ENCODE measurements at places on chromosomes 1 and 21.

DNA sequence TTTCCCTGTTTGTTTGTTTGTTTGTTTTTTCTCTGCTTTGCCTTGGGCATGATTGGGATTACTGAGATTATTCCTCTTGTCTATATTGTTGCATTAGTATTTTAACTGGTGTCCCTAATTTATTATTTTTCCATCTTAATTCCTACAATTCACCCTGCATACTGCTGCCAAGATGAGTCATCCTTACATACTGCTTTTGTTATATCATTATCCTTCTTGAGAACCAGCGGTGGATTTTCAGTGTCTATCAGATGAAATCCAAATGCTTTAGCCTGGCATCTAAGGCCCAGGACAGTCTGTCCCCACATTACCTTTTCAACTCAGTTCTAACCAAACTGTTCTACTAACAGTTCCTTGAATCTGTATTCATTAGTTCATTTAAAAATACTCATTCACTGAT is 101.7 kb downstream of the OLFML2B start:
- no peak for DNase-seq

DNA sequence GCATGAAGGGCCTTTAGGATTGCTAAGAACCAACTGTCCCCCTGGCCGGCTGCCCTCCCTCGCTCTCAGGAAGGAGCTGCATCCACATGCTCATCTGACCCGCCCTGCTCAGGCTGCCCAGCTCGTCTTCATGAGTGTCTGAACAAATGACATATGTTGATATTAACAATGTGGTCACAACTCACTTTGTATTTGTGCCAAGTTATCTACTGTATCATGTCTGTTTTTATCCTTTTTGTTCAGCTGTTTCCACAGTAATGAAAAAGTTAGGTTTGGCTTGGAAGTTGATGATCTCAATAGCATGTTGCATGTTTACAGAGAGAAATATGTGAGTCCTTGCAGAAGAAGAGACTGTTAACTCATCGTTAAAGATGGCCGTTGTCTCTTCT is 75.1 kb downstream of the PHTF1 start:
- DNase-seq, result no peak

- DNase-seq, result peak; percentile 79
Observed at GRCh38 chr21:38352536-38353219, 95.9 kb downstream of the KCNJ15 start.

DNA sequence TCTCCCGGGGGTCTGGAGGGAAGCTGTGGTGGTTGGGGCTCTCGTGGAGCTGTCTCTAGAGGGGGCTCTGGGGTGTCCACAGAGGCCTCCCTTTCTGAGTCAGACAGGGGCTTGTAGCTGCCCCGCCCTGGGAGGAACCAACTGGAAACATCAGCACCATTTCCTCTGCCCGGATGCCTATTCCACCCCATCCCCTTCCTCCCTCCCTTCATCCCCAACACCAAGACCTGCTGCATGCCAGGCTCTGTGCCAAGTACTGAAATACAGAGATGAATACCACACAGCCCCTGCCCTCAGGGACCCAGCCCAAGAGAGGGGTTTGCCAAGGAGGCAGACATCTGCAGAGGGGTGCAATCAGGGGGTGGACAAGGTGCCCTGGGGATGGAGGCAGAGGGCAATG is 125.6 kb upstream of the ADAR start:
- DNase-seq, result no peak

- peak; percentile 84 for DNase-seq
Observed at GRCh38 chr1:203480525-203481084, 5.0 kb downstream of the PRELP start.

GRCh38 chr1:12180315-12180714 is 13.5 kb downstream of the TNFRSF1B start:
- DNase-seq, result no peak

- no peak for DNase-seq
Observed at GRCh38 chr1:50595874-50596273, 172.6 kb upstream of the DMRTA2 start.

GRCh38 chr1:222331340-222331739 is 216.6 kb downstream of the HHIPL2 start:
- DNase-seq, result peak; percentile 31

- peak; percentile 84 for DNase-seq
Observed at GRCh38 chr1:96918406-96918805, 196.8 kb downstream of the PTBP2 start.

DNA sequence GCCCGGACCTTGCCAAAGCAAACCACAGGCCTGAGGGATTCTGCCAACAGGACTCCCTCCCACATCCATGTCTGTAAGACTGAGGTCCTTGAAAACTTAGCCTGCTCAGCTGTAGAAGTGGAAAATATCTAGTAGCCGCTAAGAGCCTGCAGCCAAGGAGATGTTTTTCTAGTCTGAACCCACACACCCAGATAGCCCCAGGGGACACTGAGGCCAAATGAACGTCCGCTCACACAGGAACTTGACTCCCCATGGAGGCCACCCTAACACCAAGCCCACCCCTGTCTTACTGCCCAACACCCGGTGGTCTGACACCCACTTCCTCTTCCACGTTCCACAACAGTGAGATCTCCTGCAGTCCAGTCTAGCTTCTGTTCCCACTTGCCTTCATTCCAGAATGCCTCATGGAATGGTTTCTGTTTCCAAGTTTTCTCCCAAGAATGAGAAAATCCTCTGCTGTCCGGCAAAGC is 174.8 kb downstream of the PLPP3 start:
- peak; percentile 80 for DNase-seq

- no peak for DNase-seq
Observed at GRCh38 chr1:113652771-113653170, 106.5 kb downstream of the PHTF1 start.

DNA sequence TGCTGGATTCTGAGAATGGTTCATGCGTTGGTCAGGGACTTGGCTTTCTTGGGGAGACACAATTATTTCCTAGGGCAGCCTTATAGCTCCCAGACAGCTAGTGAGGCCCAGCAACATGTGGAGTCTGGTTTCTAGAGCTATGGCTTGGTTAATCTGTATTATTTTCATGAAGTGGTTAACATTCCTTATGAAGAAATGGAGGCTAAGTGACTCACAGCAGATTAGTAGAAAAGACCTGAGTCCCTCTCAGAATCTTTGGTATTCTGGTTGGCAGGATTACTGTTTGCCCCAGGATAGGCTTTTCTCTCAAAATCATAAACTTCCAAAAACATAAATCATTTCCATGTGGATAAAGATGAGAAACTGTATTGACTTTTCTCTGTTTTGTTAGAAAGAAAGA is 42.3 kb downstream of the DUSP10 start:
- DNase-seq, result no peak

- DNase-seq, result no peak
Observed at GRCh38 chr1:209086486-209087192, 496.9 kb upstream of the CAMK1G start.

GRCh38 chr1:221626041-221626440 is 115.8 kb downstream of the DUSP10 start:
- no peak for DNase-seq

DNA sequence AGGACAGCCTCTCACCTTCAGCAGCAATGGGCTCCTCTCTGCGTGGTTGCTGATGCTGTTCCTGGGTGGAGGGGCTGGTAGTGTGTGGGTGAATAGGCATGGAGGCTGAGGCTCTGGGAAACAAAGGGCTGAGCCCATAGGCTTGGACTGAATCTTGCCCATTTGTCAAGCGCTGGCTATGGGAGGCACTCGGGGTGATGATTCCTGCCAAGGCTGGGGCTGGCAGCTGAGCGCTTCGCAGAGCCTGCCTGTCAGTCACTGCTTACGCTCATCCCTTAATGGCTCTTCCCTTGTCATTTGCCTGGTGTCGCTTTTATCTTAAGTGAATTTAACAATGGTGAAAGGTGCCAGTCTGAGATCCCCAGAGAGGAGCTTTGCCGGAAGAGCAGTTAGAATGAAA is 353.3 kb downstream of the PBX1 start:
- no peak for DNase-seq

DNA sequence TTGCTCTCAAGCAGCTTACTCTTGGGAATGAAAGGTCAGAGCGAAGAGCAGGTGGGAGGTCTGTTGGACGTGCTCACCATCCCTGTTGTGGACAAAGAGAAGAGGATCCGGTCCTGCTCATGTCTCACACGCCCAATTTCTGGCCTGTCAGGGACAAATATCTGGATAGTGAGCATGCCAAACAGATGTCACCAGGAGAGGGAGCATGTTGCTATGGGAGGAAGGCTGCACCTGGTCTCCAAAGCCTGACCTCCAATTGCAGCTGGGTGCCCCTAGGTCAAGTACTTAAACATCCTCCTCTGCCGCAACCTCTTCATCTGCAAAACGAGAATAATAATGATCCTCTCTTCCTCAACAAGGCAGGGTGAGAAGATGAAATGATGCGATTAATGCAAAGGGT is 53.4 kb downstream of the DMRTA2 start:
- no peak for DNase-seq

DNA sequence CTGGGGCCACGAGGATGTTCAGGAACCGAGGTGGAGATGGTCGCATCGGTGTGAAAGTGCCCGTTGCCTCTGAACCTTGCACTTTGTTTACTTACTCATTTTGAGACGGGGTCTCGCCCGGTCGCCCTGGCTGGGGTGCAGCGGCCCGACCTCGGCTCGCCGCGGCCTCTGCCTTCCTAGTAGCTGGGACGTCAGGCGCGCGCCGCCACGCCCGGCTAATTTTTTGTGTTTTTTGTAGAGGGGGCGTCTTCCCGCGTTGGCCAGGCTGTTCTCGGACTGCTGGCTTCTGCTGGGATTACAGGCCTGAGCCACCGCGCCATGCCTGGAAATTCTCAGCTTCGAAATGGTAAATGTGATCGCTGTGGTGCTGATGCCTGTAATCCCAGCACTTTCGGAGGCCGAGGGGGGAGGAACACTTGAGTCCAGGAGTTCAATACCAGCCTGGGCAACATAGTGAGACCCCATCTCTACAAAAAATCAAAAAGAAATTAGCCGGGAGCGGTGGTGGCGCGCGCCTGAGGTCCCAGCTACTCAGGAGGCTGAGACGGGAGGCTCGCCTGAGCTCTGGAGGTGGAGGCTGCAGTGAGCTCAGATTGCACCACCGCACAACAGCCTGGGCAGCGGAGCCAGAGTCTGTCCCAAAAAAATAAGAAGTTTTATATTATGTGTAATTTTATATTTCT is 684 bp upstream of the MRPL20 start:
- no peak for DNase-seq

DNA sequence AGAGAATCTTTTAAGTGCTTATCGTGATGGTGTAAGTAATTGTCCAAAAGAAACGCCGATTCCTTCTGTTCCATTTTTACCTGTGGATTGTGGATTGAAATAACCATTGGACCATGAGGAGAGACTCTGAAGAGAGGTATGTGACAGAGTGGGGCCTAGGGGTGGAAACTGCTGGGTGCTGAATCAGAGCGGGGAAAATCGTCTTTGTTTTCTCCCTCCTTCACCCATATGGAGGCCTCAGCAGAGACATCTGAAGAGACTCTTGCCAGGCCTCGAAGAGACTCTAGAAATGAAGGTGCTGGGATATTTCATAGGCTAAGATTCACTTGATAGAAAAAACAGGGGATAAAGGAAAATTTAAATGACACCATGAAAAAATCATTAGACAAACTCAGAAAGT is 1327.0 kb downstream of the BRINP3 start:
- no peak for DNase-seq

DNA sequence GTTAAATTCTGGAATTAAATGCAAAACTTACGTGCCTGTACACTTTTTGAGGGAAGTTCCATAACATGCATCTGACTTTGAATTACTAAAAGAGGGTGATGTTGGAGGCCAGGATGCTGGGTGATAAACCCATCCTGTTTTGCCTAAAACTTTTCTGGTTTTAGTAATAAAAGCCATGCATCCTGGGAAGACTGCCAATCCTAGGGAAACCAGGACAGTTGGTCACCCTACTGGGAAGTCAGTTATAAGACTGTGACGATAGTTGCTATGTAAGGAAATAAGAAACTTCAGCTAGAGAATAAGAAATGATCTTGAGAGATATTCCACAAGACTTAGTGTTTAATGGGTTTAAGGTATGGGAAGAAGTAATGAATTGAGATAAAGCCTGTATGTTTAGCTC is 336.6 kb upstream of the LYPLAL1 start:
- peak; percentile 48 for DNase-seq

- DNase-seq, result no peak
Observed at GRCh38 chr1:47991187-47991586, 6.0 kb downstream of the TRABD2B start.

DNA sequence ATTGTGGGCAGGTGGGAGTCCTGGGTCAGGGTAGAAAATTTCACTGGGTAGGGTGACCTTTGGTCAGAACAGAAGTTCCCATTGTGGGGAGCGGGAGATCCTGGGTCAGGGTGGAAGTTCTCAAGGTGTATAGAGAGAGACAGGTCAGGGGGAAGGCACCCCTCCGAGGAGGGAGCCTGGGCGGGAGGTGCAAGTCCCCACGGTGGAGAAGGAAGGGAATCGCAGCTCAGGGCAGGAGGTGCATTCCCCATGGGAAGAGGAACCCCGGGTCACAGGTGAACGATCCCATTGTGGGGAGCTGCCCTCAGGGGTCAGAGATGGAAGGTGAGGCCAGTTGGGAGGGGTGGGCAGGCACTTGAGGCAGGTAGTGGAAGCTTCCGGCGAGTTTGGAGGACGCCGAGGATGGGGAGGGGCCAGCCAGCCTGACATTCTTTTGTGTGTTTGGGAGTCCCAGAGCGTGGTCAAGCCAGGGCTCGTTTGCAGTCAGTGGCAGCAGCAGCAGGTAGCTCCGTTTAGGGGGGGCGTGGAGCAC is 637 bp downstream of the LYPLA2 start:
- no peak for DNase-seq

GRCh38 chr1:204799630-204800029 is 71.0 kb upstream of the NFASC start:
- DNase-seq, result no peak

- DNase-seq, result no peak
Observed at GRCh38 chr1:27563591-27564471, 40.1 kb downstream of the AHDC1 start.

DNA sequence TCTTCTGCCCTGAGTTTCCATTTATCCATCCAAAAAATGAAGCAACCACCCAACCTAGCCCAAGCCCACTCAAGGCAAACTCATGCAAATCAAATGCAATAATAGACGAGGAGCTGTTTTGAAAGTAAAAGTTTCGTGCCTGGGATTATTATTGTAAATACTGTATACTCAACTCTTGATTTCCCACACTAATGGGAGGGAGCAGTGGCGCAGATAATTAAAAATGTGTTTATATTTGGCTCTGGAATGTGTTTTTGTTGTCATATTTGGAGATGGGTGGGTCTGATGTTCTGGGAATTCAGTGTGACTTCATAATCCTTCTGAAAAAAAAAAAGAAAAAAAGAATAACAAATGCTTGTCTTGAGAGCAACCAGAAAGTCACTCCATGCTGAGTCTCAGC is 52.5 kb downstream of the KLHDC7A start:
- no peak for DNase-seq

DNA sequence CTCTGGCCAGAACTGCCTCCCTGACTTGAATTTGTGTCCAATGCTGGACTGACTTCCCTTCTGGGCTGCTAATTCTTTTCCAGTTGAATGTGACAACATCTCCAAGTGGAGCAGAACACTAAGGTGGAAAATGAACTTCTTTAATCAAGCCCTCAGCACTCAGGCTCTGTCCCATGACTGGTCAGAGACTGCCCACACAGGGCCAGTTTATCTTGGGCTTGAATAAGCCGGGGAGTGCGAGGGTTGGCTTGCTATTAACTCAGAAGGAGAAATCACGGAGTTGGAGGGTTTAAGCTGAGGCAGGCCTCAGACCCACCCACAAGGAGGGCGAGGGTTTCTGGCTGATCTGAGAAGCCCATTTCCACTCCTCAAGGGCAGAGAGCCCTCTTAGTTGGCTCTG is 12.4 kb downstream of the KCNA10 start:
- no peak for DNase-seq

GRCh38 chr21:25494804-25495203 is 112.5 kb downstream of the MRPL39 start:
- DNase-seq, result no peak
